ENCODE measurements at places on chromosomes 4 and X. TPM values are rescaled to one million over a fixed set of nuclear protein-coding genes. Genes with fewer than 3 reads are reported as not detected.

SPANXN4 gene
- total RNA-seq: not detected

MAGEB10 gene
- not detected for total RNA-seq

TRIM60 gene
- not detected for total RNA-seq

RAB9B gene
- total RNA-seq: 36.3 TPM

NXF2B gene
- not detected for total RNA-seq

LRIT3 gene
- total RNA-seq: 0.16 TPM

USP26 gene
- not detected for total RNA-seq

AMTN gene
- total RNA-seq: not detected

GAGE1 gene
- not detected for total RNA-seq

SPATA4 gene
- 1.1 TPM for total RNA-seq

STS gene
- total RNA-seq: 4.4 TPM

EPGN gene
- total RNA-seq: not detected

SSR4 gene
- total RNA-seq: 78.9 TPM

GABRE gene
- total RNA-seq: 0.94 TPM

TMEM144 gene
- total RNA-seq: 3.0 TPM

DCHS2 gene
- total RNA-seq: 3.7 TPM

COL4A5 gene
- total RNA-seq: 17.8 TPM

UGT2B15 gene
- not detected for total RNA-seq

GPR119 gene
- not detected for total RNA-seq

IQCM gene
- total RNA-seq: not detected

Measured in occipital lobe (tissue), 3 donors.